ENCODE measurements at places on chromosomes 4 and X.

DNA sequence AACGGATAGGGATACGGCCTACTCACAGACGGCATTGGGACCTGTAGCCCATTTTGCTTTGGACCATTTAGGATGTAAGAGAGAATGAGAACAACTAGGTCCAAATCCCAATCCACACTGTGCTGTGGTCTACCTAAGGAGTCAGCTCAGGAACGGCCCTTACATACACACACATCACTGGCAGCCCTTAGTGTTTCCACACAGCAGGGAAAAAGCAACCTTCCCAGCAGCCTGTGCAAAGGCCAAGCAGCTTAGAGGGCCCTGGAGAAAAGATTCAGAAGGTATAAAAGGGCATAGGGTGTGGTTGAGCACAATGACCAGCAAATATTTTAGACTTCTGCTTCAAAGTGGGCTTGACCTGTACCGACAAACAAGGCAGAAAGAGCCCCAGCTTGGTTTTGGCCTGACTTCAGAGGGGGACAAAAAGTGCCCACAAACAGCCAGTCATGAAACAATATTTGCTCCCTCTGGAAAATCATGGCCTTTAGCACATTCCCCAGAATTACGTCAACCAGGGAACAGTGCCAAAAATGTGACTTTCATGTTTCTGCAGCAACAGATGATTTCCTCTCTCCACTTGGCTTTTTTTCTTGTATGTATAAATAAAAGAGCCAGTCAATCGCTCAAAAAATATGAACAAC, 359.5 kb upstream of the FGF16 start:
- no peak for DNase-seq

- no peak for DNase-seq
Measured at GRCh38 chr4:123649645-123650391, 253.2 kb downstream of the SPRY1 start.

- DNase-seq, result no peak
Measured at GRCh38 chr4:30056016-30056766, 664.0 kb upstream of the PCDH7 start.

DNA sequence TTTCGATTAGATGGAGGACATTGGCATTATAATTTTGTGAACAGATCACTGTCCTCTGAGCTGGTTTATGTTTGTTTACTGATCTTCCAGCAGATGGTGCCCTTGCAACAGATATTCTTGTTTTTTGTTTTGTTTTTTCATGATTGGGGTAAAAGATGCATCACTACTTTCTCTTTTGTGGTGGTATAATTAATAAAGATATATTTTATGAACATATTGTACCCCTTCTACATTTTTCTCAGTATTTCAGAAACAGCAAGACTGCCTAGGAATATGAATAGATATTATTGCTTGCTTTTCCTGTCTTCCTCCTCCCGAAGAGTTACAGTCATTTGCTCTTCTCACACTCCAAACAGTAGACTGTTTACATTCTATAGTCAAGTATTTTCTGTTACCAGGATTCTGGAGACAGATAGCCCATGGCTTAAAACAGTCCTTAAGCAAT, 905.2 kb downstream of the TRAM1L1 start:
- no peak for DNase-seq

DNA sequence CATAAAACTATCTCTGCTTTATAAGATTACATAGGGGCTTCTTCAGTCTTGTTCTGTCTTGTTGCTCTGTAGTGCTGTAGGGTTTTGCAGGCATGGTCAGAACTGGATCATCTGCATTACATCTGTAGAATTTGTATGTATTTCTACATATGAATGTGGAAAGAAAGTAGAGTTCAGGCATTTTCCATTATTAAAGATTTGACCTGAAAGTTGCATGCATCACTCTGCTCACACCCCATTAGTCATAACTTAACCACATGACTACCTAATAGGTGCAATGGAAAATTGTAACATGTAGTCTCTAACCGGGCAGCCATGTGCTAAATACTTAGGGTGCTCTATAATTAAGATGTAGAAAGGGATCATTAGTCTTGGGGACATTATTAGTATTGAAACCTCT, 45.7 kb upstream of the AGA start:
- no peak for DNase-seq

- DNase-seq, result peak; percentile 51
Measured at GRCh38 chr4:42302348-42302747, 94.9 kb upstream of the SHISA3 start.

DNA sequence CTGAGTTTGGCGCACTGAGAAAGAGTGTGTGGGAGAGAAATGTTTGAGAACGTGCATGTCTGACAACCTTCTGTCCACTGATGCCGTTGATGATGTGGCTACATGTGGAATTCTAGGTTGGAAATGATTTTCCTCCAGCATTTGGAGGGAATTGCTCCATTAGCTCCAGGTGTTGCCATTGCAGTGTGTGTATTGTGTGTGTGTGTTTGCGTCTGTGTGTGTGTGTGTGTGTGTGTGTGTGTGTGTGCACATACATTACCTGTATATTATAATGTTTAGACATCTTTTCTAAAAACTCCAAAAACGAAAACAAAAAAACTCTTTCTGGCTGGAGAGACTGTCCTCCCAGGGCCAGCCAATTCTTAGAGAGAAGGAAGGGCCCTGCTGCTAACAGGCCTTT, 18.2 kb upstream of the MECP2 start:
- DNase-seq, result no peak

DNA sequence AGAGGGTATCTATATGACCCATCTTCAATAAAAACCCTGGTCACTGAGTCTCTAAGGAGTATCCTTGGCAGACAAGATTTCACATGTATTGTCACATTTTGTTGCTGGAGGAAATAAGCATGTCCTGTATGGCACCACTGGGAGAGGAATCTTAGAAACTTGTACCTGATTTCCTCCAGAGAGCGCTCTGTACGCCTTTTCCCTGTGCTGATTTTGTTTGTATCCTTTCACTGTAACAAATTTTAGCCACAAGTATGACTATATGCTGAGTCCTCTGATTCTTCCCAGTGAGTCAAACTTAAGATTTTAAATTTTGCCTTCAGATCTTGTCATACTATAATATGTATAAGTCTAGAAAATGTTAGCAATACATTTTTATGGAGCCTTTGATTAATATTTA, 102.8 kb downstream of the ITIH6 start:
- DNase-seq, result no peak

DNA sequence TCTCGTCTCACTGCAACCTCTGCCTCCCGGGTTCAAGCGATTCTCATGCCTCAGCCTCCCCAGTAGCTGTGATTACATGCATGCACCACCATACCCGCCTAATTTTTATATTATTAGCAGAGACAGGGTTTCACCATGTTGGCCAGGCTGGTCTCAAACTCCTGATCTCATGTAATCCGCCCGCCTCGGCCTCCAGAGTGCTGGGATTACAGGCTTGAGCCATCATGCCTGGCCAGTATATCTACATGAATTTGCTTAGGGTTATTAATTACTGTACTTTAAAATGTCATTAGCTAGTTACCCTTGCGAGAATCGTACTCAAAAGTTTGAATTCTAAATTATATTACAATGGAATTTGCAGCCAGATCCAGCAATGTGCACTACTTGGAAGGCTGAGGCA, 8.9 kb downstream of the CPEB2 start:
- no peak for DNase-seq

DNA sequence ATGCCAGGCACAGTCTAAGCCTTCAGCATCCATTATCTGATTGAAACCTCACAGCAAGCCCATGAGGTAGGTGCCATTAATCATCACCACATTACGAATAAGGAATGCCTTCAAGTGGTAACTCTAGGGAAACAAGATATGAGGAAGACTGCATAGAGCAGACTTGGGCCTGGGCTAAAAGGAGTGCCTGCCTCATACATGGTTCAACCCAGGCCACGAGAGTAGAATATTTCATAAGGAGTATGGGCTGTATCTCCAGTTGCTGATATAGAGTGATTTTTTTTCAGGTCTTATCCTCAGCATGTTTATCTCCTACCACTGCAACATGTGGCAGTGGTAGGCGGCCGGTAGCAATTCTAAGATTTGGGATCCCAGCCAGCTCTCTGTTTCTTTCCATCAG, 51.7 kb downstream of the ATP11C start:
- no peak for DNase-seq

- DNase-seq, result no peak
Measured at GRCh38 chr4:24889991-24890390, 22.9 kb downstream of the CCDC149 start.

- no peak for DNase-seq
Measured at GRCh38 chr4:53532521-53532920, 58.8 kb downstream of the LNX1 start.

DNA sequence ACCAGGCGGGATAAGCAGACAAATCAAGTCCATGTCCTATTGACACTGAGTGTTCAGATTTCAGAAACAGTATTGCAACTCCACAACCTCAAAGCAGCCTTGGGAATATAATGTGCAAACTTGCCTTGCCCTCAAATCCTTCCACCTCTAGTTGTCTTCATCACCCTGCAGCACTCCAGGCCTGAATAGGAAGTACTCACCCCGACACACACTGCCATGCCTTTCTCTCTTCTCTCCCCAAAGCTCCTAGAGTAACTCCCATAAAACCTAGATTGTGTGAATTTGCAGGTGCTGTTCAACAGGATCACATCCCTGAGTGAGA, 19.6 kb downstream of the ACSL1 start:
- DNase-seq, result no peak

GRCh38 chr4:66539745-66540144, 869.5 kb upstream of the EPHA5 start:
- no peak for DNase-seq

- DNase-seq, result no peak
Measured at GRCh38 chrX:107505223-107505622, 55.8 kb downstream of the FRMPD3 start.

Measured in T1000 (cell line).